Mammary epithelial cell (primary cell): ENCODE measurements at places on chromosomes 5 and 9. TPM values are rescaled to one million over a fixed set of nuclear protein-coding genes. Genes with fewer than 3 reads are reported as not detected.
A peak's percentile ranks its signal among the peaks of the same experiment; 100 is the strongest.

DNA sequence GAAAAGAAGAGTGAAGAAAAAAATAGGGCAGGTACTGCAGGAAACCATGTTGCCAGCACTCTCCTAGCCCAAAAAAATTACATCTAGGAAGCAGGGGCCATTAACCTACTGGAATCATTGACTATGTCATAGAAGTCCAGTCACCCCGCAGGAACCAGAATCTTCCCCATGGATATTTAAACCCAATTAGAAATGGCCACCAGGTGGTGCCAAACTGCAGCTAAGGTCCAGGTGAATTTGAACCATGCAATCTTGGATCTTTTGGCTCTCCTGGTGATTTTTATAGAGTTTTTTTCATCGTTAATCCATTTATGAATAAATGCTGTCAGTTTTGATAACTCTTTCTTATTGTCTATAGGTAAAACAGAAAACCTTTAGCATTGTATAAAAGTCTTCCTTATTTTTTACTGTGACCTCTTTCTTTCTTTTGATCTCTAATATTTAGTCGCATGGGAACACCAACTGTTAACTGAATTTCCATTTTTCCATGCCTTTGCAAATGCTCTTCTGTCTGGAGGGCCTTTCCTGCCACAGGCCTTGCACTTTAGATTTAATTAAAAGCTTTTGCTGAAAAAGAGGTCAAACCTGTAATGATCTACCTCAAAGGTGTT lies 147.5 kb upstream of the FGF10 start:
- peak; percentile 5 for DNase-seq

- DNase-seq, result no peak
Measured at GRCh38 chr9:87149799-87150198, 202.5 kb upstream of the GAS1 start.

GRCh38 chr5:167657016-167657415 lies 634.4 kb upstream of the WWC1 start:
- no peak for DNase-seq

Gene IFNA21
- total RNA-seq, result not detected in 2 replicates

- DNase-seq, result no peak
Measured at GRCh38 chr9:68955330-68955729, 58.6 kb downstream of the PRKACG start.

Gene SPATA6L
- total RNA-seq, result 0.75 and 0.85 TPM in 2 replicates

Gene BNC2
- total RNA-seq, result 0.09 TPM in 1 of 2 replicates, not detected in the other

Gene CNTFR
- total RNA-seq, result not detected

DNA sequence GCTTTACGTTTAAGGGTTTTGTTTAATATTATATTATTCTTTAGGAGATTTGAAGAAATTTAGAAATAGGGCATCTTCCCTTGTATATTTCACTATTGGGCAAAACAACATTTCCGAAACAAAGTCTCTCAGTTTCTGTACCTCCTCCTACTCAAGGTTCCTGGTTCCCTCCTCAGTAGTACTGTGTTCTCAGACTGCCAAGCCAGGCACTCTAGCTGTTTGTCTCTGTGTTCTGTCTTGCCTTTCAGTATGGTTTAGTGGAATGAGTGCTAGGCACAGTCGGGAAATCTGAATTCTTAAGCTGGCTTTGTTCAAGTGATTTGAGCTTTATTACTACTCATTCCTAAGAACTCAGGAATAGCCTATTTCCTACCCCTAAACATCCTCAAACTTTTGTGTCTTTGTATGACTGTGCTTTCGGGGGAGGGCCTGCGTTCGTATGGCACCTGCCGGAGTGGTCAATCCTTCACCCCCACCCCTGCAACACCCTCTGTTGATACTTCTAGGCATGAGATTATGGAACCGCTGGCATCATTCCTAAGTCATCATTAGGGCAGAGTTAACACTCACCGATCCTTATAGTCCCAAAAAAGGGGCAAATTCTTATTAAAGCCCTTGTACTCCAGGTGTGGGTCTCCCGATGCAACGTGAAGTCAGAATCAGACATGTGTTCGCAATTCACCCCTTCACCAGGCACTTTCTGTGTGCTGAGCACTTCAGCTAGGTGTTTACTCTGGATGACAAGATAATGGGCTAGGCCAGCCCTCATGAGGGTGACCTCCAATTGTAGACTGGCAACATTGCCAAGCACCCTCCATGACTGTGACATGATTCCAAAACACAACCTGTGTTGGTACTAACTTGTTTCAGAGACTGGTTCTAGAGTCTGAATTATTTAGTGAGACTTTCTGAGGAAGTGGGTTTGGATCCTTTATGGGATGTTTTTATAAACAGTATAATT lies 24.5 kb downstream of the SNX18 start:
- no peak for DNase-seq

Gene ZNF608
- 6.9 and 7.0 TPM in 2 replicates for total RNA-seq

Gene TBC1D2
- total RNA-seq, result 98.2 TPM

- no peak for DNase-seq
Measured at GRCh38 chr5:92429646-92430045, 1046.5 kb upstream of the ARRDC3 start.

- DNase-seq, result no peak
Measured at GRCh38 chr9:122949696-122950095, 8.9 kb downstream of the RABGAP1 start.

Gene TUSC1
- total RNA-seq, result 7.5 and 8.7 TPM in 2 replicates

Gene KCNN2
- total RNA-seq, result not detected

GRCh38 chr9:121935739-121936138 lies 157.4 kb downstream of the TTLL11 start:
- DNase-seq, result no peak

Gene OTULINL
- 1.4 and 5.1 TPM in 2 replicates for total RNA-seq

DNA sequence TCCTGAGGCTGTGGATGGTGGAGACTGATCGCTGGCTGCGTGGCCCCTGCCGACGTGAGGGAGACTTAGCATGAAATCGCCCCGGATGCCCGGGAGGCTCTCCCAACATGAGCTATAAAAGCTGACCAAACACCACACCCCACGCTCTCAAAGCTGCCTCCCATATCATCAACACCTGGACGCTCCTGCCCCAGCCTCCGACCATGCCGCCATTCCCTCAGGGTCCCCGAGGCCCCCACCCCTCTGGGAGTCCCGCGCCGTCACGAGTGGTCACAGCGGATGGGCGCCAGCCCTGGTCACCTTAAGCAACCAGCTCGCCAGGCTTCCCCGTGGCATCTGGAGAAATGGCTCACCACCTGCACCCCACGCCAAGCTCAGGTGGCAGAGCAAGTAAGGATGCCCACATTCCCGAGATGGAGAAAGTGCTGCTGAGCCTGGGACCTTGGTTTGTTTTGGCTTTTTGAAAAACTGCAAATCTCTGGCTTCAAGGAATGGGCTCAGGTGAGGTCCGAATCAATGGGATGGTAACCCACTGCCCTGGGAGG lies 196.0 kb downstream of the MED10 start:
- DNase-seq, result no peak

Gene TPPP
- total RNA-seq, result 0.59 and 0.94 TPM in 2 replicates

Gene MLANA
- not detected for total RNA-seq

Gene OTP
- not detected for total RNA-seq

Gene CKMT2
- not detected in 2 replicates for total RNA-seq

Gene PHF2
- total RNA-seq, result 11.0 TPM

GRCh38 chr5:113276001-113276400 lies 158.8 kb downstream of the TSSK1B start:
- DNase-seq, result no peak

GRCh38 chr5:170746961-170747340 lies 36.6 kb upstream of the GABRP start:
- DNase-seq, result no peak

Gene FAM240B
- total RNA-seq, result not detected in 2 replicates

GRCh38 chr9:14693251-14693861 lies at the start of gene ZDHHC21:
Gene ZDHHC21 (minus strand): TSS chr9:14693432. CDS start chr9:14674340, 19,092 bp downstream.
- DNase-seq, result peak; percentile 54

Gene GCNT4
- 9.7 TPM for total RNA-seq

Gene GABRA1
- not detected for total RNA-seq
